ENCODE measurements at places on chromosomes 5 and 9. TPM values are rescaled to one million over a fixed set of nuclear protein-coding genes. Genes with fewer than 3 reads are reported as not detected.

The MEIKIN gene
- not detected for total RNA-seq

The TMEM171 gene
- not detected for total RNA-seq

DNA sequence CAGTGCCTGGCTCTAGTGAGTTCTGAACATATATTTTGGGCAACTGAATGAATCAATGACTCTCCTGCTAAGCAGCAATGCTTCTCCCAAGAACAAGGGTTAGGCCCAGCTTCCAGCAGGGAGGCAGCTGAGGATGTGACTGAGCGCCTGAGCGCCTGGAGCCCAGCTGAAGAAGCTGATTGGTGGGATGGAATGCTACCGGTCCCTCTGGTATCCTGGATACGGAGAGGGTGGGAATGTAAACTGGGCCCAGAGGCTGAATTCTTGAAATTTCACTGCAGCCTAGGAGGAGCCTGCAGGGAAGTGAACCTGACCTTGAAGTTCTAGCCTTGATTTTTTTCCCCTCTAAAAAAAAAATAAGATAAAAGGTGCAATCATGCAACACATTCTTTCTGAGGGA lies 43.2 kb downstream of the WWC1 start:
- no peak for DNase-seq

GRCh38 chr9:83406921-83407320 lies 131.3 kb downstream of the FRMD3 start:
- no peak for DNase-seq

- peak; percentile 83 for DNase-seq
These were observed 13.8 kb upstream of the LHX2 start for GRCh38 chr9:123997665-123998277.

The ACOT12 gene
- not detected for total RNA-seq
